ENCODE measurements at places on chromosomes 1 and 21.

DNA sequence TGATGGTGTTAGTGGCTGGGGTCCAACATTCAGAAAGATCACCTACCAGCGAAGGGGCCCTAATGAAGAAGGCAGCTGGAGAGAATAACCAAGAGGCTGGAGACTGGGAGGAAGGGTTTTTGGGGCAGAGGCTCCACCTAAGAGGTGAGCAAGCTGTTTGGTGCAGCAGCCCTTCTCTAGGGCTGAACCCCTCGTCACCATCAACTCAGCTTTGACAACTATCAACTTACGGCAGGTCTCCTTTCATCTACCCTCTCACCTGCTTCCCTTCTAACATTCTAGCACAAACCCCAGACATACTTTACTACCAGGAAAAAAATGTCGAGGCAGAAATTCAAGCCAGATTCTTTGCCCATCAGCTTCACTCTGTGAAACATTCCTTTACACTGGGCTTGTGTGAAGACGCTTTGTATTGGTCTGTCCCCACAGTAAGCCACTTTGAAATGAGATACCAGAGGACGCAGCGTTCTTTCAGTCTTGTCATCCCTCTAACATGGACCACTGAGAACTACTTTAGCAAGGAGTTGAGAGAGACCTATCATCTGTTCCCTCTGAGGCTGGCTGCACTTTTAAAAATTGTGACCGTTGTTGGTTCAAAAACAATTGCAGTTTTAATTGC, 84.6 kb downstream of the RAVER2 start:
- no peak for DNase-seq

DNA sequence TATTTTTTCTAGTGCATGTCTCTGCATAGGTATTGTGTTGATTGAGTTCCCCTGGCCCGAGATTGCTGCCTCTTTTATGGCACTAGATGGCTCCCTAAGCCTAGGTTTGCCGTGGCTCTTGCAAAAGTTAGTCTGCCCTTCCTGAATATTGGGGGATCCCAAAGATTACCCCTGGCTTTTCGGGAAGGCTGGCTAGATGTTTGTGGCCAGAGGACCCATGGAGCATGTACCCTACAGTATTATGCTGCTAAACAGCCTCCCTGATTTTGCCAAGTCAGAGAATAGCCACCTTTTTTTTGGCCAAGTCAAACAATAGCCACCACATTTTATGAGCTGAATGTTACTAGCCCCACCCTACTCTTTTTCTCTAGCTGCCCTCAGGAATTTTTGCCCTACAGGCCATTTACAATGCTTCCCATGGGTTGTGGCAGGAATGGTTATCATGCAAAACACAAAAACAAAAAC, 343.2 kb downstream of the OLFM3 start:
- no peak for DNase-seq

GRCh38 chr1:89821322-89822108, 683 bp downstream of the LRRC8D start:
- DNase-seq: peak; percentile 32

DNA sequence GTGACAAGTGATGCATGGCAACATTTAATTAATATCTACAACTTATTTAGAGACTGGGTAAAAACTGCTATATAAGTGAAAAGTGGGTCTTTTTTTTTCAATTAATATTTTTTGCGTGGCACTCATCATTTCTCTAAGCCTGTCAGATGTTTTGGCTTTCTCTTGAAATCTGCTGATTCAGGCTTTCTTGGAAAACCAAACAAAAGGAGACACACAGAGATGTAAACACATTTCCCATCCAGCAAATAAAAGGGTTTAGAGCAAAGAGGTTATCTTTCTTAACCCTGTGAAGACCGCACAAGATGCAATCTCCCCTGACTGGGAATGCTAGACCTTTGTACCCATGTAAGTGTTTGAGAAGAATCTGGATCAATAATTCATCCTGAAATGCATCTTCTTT, 48.7 kb upstream of the PLXNA2 start:
- no peak for DNase-seq

GRCh38 chr21:38181096-38181495, 75.7 kb upstream of the KCNJ15 start:
- DNase-seq: no peak

DNA sequence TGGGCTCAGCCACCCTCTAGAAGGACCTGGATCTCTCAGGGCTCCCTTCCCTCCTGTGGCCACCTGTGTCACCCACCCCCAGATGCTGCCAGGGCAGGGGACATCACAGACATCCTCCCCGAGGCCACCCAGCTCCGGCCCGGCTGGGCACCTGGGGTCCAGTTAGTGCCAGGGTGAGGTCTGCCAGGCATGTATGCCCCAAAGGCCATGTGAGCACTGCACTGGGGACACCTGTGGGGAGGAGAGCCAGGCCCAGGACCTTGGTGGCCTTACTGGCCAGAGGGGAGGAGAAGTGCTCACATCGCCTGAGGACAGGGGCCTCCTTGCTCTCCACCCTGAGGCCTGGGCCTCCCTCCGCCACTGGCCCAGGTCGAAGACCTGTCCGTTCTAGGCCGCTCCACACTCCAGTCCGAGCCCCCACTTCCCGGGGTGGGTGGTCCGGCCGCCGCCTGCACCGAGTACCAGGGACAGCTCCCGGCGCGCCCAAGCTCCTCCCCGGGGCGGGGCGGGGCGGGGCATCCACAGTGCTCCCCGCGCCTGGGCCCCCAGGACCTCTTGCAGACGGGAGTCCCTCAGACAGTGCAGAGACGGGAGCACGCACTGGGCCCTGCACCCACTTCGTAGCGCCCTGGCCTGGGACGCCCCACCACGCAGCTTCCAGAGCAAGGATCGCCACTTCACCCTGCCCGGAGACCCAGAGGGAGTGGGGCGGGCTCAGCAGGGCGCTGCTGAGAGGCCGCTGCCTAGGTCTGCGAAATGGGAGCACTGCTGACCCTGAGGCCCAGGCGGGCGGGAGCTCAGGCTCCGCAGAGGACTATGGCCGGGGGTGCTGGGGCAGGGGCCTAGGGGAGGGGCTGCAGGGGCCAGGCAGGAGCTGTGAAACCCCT, 34.3 kb upstream of the CCDC27 start:
- DNase-seq: no peak

DNA sequence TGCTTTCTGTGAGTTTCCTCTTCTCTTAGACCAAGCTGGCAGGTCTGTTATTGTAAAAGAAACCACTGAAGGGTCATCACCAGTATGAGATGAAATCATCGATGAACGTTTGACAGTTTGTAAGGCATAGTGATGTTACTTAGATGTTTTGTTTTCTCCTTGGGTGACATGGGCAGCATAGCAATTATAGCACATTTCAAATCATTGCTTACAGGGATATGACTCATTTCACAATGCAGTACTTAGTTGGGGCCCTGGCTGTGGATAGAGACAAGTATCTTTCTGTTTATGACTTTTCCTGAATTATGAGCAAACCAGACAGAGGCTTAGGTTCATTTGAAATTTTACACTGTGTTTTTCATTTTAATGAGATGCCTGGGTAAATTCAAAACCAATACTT, 313.0 kb downstream of the RWDD3 start:
- no peak for DNase-seq

DNA sequence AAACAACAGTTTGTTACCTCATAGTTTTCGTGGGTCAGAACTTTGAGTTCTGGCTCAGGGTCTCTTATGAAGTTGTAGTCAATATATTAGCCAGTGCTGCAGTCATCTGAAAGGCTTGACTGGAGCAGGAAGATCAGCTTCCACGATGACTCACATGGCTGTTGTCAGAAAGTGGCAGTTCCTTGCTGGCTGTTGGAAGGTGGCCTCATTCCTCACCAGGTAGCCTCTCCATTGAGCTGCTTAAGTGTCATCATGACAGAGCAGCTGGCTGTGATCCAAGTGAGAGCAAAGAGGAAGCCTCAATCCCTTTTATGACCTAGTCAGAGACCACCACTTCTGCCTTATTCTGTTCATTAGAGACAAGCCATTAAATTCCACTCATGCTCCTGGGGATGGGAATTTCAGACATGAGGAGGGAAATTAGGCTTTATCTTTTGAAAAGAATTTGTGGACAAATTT, 5.6 kb downstream of the OSBPL9 start:
- no peak for DNase-seq

- no peak for DNase-seq
Observed at GRCh38 chr1:180786624-180787023, 126.1 kb upstream of the KIAA1614 start.

DNA sequence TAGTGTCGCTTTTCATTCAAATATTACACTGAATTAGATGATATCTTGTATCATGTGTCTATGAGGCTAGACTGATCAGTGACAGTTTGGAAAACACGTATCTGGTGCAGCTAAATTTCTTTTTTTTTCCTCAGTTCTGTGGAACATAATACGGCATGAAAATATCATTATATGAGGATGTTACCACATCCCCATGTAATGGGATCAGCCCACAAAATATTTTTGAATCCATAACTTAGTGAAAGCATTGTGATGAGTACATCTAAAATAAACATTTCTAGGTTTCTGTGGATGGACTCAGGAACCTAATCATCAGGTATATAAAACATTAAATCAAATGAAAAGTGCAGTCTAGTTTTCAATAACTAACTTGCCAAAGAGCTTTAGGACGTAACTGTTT, 356.3 kb downstream of the USP25 start:
- no peak for DNase-seq

DNA sequence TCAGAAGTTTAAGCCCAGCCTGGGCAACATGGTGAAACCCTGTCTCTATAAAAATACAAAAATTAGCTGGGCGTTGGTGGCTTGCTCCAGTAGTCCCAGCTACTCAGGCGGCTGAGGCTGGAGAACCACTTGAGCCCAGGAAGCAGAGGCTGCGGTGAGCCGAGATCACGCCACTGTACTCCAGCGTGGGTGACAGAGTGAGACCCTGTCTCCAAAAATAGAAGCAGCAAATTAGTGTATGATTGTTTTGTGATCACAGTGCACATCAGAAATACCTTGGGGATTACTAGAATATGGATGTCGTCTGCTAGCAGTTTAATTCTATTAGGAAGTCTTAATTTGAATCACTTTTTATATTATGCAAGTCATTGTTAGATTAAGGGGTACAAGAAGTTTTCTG, 59.0 kb downstream of the ZBTB17 start:
- DNase-seq: no peak

- no peak for DNase-seq
Observed at GRCh38 chr1:27561124-27561899, 42.6 kb downstream of the AHDC1 start.

- no peak for DNase-seq
Observed at GRCh38 chr1:199522936-199523335, 504.6 kb upstream of the NR5A2 start.
